Stimulated activated naive CD8-positive, alpha-beta T cell treated with anti-CD3 and anti-CD28 coated beads, Interleukin-15, Interleukin-2, amounts not matched to agents 100 U/mL and 50 U/mL, for 24 hours (primary cell): ENCODE measurements at places on chromosomes 4 and X.

GRCh38 chrX:72041176-72041575 lies 90.5 kb downstream of the RTL5 start:
- DNase-seq: no peak

- no peak for DNase-seq
These were observed 762 bp downstream of the PIGA start for GRCh38 chrX:15334561-15334960.

DNA sequence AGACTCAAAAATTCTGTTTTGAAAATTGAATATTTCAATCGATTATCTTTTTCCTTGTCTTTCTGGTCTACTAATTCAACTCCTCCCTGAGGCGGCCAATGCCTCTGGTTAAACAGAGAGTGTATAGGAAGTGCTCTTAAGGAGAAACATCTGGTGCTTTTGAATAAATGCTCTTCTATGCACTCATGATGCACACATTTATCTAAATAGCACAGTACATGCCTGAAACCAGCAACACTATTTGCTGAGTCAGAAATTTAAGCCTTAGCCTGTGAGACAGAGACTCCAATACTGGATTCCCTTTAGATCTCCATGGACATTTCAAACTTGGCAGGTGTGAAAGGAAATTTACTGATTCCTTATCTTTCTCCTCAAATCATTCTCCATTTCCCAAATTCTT lies 118.6 kb downstream of the SLIT2 start:
- DNase-seq: no peak

DNA sequence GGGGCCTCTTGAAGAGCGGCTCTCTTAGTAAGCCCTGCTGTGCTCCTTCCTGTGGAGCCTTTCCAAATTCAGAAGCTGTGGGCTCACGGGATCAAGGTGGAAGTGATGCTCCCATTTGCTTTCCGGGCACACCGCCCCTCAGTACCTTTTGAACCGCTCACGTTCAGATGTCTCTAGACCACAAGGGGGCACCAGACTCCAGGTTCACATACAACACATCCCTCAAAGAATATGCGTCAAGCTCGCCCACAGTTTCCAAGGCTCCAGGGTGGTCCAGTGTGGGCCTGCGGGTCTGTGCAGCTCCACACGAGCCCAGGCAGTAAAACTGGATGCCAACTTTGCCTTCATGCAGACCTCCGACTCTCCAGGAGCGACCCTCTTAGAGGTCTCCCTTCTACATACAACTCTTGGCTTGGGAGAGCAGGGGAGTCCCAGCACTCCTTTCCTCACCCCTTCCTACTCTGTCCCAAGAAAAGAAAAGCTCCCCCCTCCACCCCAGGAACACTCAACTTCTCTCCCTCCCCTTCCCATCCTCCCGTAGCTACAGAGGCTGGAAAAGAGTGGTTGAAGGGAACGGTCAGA lies 11.0 kb downstream of the SUPT20HL1 start:
- DNase-seq: peak; percentile 63

- no peak for DNase-seq
These were observed 1428.0 kb downstream of the PCDH7 start for GRCh38 chr4:32148111-32148666.

- DNase-seq: no peak
These were observed 76.9 kb downstream of the STIM2 start for GRCh38 chr4:26937567-26937966.

DNA sequence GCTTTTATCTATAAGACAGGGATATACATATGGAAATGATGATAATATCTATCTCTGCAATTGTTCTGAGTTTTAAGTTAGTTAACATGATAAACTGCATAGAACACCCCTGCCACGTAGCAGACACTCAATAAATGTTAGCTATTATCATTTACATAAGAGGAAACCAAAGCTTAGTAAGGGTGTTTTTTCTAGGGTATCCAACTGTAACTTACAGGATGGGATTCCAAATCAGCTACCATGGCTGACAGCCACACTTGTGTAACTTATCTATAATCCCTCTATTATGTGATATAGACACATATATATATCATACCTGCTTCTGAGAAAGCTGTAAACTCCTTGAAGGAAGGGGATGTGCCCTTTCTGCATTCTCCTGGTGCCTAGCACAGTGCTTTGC lies 1.1 kb upstream of the SPARCL1 start:
- DNase-seq: no peak

DNA sequence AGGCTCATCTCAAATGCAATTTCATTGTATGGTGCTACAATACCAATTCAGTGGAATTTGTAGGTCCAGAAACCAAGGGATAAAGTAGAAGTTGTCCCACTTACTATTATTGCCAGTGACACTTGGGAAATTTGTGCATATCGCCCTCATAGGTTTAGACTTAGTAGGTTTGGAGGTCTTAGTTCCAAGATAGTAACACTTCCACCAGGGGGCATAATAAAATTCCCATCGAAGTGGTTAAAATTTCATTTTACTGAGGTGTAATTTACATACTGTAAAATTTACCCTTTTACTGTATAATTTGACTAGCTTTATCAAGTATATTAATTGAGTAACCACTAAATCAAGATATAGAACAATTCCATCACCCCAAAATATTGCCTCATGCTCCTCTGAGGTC lies 174.6 kb downstream of the INPP4B start:
- no peak for DNase-seq

- peak; percentile 4 for DNase-seq
These were observed 710 bp downstream of the PRKG2 start for GRCh38 chr4:81214144-81214880.

DNA sequence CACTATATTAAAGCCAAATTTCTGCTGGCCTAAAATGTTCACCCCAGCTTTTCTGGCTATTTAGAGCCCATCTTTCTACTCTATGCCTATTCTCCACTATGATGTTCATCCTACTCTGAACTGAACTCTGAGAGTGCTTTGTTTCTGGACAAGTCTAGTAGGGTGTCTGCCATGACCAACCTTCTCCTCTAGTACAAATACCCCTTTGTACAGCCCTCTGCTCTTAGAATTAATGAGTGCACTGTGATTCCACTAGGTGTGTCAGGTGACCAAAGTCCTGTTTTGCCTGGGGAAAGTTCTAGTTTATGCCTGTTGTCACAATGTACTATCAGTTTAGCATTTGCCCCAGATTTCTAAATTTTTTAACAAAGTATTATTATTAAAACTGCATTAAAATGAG lies 388.1 kb upstream of the MAD2L1 start:
- no peak for DNase-seq

DNA sequence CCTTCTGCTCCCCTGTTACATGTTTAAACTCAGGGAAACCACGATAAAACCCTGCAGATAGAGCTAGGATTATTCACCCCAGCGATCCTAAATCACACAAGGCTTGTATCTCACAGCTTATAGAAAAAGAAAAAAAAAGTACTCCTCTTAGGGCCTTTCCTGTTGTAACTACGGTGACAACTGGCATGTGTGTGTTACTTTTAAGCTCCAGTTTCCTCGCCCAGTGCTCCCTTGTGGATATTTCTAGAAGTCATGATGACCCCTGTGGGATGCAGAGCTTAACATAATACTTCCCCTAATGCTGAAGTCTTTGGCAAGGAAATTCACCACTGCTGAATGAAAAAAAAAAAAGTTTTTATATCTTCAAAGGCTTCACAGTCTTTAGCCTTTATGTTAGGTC lies 114.7 kb downstream of the NWD2 start:
- no peak for DNase-seq

DNA sequence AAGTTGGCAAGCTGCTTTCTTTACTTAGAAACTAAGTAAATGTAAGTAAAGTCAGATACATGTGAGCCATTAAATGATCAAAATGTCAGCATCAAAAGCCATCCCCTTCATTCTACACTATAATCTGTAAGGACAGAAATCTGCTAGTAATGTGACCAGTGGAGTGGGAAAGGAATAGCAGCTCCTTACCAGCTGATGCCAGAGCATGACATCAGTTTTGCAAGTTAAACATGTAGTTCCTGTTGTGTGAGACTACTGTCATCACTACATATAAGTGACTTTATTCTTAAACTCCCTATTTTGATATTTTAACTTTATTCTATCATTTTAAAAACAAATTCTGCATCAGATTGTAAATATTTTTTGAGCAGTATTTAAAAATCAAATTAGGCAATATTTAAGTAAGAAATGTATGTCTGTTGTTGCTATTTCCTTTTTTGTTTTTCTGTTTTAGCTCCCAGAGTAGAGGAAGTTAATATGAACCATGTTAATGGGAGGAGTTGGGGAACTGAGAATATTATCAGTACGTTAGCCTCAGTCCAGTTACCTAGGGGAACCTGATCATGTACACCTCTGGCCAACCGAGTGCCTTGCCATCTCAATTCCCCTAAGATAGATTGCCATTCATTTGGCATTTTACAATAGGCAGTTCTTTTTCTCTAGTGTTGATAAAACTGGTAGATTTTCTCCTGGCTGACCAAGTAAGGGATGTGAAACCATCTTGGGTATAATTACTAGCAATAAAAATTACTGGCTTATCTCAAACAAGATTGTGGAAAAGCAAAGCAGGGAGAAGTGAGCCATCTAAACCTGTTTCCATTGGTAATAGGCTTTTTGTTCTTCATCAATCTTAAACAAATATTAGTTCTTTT lies 34.7 kb downstream of the CCNI start:
- no peak for DNase-seq

DNA sequence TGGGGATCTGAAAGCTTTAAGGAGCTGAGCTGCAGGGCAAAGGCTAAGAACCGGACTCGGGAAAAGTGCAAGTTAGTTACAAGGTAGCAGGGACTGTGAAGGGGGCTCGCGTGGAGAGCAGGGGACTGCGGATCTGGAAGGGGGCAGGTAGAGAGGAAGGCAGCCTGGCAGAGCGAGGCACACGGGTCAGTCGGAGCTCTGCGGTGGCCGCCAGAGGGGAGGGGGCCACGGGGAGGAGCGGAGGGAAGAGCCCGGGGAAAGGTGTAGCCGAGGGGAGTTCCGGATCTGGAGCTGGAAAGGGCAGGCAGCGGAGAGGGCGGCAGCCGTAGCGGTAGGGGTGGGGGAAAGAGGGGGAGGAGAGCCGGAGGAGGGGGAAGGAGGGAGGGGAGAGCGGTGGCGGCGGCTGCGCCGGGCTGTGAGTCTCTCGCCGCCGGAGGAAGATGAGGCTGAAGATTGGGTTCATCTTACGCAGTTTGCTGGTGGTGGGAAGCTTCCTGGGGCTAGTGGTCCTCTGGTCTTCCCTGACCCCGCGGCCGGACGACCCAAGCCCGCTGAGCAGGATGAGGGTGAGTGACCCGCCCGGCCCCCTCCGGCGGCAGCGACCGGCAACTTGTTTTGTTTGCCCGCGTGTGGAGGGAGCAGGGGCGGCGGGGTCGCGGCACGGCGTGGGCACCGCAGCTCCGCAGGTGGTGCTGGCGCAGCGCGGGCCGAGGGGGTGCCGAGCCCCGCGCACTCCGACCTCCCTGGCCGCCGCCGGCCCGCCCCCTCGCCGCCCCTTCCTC lies at the start of gene GALNT7:
TSS of gene GALNT7 (plus strand) at position 416 of the 782 bp plus-strand sequence. CDS start at position 441, 25 bp downstream.
- peak; percentile 73 for DNase-seq

GRCh38 chr4:179292468-179292867 lies 1850.2 kb upstream of the AGA start:
- no peak for DNase-seq

- peak; percentile 91 for DNase-seq
These were observed at the start of gene RPGR for GRCh38 chrX:38327007-38327774. Gene RPGR, minus strand, starts transcription at chrX:38327509. Its CDS starts 142 bp downstream, at chrX:38327367.

DNA sequence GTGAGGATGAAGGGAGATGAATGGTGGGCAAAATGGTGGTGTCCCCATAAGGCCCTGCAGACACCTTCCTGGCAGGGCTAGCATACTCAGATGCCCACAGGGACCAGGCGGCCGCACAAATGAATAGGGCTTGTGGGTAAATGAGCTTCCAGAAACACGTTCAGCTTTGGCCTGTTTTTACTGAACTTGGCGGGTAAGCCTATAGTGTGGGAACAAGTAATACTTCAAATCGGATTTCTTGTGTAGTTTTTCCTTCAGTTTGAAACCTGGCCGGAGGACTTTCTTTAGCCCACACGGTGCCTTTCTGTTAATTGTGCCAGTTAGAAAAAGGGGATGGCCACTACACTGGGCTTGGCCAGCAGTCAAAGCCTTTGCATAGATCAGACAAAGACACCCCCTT lies 22.8 kb downstream of the SMS start:
- DNase-seq: no peak

DNA sequence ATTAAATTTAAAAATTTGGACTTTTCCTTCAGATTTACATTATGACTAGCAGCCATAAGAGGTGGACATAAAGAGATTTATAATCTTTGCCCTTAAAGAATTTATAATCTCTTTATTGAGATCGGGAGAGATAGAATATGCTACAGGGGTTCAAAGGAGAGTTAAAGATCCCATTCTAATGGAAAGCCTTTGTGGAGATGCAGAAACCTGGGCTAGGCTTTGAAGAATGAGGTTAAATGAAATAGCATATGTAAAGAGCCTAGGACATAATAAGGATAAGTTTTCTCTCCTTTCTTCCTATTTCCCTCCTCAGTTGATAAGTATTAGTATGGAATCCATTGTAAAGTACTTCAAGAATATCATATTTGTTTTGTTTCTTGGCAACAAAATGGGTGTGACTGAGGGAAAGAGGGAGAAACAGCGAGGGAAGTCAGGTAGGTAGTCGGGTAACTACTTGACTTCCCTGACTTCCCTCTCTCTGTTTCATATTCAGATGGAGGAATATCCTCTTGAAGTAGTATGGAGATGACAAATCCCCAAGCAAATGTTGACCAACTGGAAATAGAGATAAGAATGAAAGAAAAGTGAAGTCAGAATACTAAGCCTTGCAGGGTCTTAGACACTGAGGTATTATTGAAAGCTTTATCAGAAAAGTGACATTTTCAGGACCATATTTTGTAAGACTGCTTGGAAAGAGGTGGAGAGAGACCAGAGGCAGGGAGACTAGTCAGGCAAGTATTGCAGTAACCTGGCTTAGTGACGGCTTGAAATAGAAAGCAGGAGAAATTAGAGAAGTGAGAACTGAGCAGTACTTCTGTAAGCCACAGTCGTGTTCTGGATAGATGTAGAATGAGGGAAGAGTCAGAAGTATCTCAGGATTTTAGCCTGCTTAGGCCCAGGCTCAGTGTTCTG lies 82.9 kb downstream of the PDLIM5 start:
- no peak for DNase-seq

DNA sequence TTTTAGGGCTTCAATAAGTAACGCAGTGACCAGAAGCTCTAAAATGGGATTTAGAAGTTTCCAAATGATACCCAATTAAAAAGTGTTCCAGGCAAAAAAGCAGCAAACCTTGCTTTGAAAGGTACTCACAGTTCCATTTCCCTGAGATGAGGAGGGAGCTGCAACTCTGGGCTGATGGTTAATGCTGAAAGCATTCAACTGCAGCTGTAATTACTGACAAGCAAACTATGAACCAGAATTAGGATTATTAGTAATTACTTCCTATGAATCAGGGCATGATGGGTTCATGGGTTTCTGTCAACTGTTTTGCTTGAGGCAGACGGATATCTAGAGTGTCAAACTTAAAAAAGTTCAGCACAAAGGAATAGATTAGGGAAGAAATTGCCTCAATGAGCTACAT lies 357.4 kb downstream of the STIM2 start:
- DNase-seq: no peak

GRCh38 chr4:173213296-173213695 lies 44.7 kb downstream of the GALNT7 start:
- DNase-seq: no peak

GRCh38 chrX:19882066-19882775 lies 5.2 kb downstream of the SH3KBP1 start:
- no peak for DNase-seq
